Esophagus squamous epithelium (tissue), 5 donors: ENCODE measurements at places on chromosomes 13 and 19. TPM values are rescaled to one million over a fixed set of nuclear protein-coding genes. Genes with fewer than 3 reads are reported as not detected.

- no peak for DNase-seq
- no peak overlapping the region for H3K4me3 ChIP-seq
- no peak overlapping the region for H3K27ac ChIP-seq
- H3K4me1 ChIP-seq = no peaks in the 10 kb centered on the region
- H3K36me3 ChIP-seq = no peaks in the 10 kb centered on the region
- no peaks in the 10 kb centered on the region for H3K27me3 ChIP-seq
Measured at GRCh38 chr13:81058211-81058915, 717.4 kb upstream of the SPRY2 start.

DNA sequence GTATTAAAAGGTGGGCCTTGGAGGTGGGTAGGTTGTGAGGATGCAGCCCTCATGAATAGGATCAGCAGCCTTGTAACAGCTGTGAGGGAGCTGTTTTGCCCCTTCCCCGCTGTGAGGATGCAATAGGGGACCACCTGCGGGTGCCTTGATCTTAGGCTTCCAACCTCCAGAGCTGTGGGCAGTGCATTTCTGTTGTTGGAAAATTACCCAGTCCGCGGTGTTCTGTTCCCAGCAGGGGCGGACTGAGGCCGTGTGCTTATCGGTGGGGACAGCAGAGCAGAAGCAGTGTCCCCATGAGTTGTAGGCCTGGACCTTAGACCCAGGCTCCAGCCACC lies 54.8 kb upstream of the TEX29 start:
- H3K27ac ChIP-seq = no peak overlapping the region
- H3K4me3 ChIP-seq = no peak overlapping the region
- DNase-seq = no peak
- H3K36me3 ChIP-seq = peaks cover 63% of the 10 kb centered on the region
- H3K4me1 ChIP-seq = no peaks in the 10 kb centered on the region

- no peaks in the 10 kb centered on the region for H3K36me3 ChIP-seq
- H3K4me1 ChIP-seq = no peaks in the 10 kb centered on the region
- H3K27ac ChIP-seq = no peak overlapping the region
- H3K27me3 ChIP-seq = no peaks in the 10 kb centered on the region
- no peak overlapping the region for H3K4me3 ChIP-seq
- no peak for DNase-seq
Measured at GRCh38 chr13:46097015-46097414, 7.8 kb downstream of the CPB2 start.

DNA sequence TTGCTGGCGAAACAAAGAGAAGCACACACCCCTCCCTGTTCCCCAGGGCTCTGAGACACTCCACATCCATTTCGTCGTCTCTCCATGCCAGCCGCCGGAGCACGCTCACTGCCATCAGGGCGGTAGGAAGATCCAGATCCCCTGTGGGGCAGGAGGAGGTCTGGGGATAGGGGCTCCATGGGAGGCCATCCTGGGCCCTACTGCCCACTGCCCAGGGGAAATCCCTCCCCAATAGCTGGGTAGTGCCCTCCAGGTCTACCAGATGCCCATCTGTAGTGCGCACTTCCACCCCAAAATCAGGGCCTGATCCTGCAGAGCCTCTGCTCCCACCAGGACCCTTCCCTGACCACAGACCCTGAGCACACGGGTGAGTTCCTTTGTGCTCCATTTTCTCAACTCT lies 80.3 kb downstream of the EFNB2 start:
- DNase-seq = no peak
- no peak overlapping the region for H3K27ac ChIP-seq
- H3K4me1 ChIP-seq = no peaks in the 10 kb centered on the region
- H3K36me3 ChIP-seq = no peaks in the 10 kb centered on the region

- DNase-seq = no peak
- H3K27ac ChIP-seq = no peak overlapping the region
- H3K27me3 ChIP-seq = no peaks in the 10 kb centered on the region
- no peaks in the 10 kb centered on the region for H3K4me1 ChIP-seq
- H3K4me3 ChIP-seq = no peak overlapping the region
- peaks cover 13% of the 10 kb centered on the region for H3K36me3 ChIP-seq
Measured at GRCh38 chr19:38163419-38164290, 60.4 kb downstream of the DPF1 start.

- H3K36me3 ChIP-seq = no peaks in the 10 kb centered on the region
- H3K4me3 ChIP-seq = no peak overlapping the region
- DNase-seq = no peak
Measured at GRCh38 chr13:106187501-106188095, 347.9 kb downstream of the EFNB2 start.

DNA sequence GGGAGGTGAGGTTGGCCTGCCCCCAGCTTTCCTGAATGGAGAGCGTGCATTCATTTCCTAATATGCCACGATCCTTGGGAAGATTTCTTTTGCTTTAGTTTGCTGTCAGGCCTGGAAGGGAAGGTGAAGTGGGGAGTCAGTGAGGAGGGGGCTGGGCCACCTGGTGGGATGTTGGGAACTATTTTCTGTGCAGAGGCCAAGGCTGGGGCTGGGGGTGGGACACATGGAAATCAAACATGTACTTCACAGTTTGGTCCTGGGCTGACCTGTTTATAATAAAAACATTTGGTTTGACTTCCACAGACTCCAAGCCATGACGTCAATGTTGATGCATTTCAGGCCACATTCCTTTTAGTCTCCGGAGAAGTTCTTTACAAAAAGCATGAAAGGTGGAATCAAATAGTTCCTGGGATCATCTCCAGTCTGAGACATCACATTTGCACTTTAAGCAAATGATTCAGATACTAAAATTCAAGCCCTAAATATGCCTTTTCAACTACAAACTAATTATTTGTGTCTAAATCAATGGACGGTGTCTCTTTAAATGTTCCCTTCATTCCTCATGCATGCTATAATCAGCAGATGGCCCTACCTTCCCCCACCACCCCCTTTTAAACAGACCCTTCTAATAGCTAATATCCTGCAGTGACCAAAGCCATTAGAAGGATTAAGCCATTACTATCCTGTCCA lies 41.5 kb upstream of the MEDAG start:
- H3K4me3 ChIP-seq = no peak overlapping the region
- DNase-seq = no peak
- peaks cover 39% of the 10 kb centered on the region for H3K4me1 ChIP-seq
- peak overlapping the region; percentile 38 for H3K27ac ChIP-seq

DNA sequence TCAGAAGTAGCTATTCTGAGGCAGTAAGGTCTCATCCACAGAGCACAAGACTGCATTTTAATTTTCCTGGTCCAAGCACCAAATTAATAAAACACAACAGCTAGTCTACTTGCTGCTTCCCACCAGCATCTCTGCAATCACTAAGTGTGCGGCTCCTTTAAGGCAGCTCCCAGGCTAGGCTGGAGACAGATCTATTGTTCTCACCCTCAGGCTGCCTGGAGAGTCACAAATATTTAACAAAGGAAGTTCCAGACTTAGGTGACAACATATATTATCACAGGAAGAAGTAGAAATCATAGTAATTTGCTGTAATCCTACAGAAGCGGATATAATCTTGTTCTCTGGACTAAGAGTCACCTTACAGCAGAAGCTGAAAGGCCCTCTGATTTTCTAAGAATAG lies 2.2 kb upstream of the EID2 start:
- H3K27ac ChIP-seq = no peak overlapping the region
- peaks cover 6% of the 10 kb centered on the region for H3K4me1 ChIP-seq
- H3K4me3 ChIP-seq = no peak overlapping the region

DNA sequence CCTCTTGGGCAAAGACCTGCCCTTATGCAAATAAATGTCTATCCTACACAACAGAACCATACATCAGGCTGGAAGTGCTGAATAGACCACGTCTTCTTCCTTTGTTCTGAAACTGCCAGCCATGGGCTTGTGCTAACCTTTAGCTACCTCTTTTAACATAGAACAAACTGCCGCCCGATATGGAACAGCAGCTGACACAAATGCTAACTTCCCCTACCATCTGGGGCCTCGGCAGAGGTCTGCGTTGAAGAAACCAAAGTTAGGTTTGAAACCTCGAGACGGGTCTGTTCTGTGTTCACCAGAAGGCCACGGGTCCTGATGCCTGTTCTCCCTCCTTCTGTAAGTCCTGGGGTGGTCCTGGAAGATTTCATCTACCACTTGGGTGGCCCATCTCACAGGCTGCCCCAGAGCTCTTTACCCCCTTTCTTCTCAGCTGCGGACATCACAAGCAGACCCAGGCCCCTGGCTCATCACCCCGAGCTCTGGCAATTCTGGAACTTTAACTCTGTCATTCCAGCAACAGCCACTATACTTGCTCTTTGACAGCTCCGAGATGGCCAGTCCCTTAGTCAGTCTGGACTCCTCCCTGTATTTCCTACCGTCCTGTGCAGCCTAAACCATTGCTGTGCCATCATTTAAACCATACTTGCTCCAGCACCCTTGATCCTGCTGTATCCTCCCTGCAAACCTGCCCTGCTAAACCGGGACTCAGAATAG lies 146.7 kb downstream of the USP12 start:
- H3K27ac ChIP-seq = no peak overlapping the region
- H3K4me1 ChIP-seq = peaks cover 17% of the 10 kb centered on the region
- no peak for DNase-seq
- no peaks in the 10 kb centered on the region for H3K36me3 ChIP-seq
- no peaks in the 10 kb centered on the region for H3K27me3 ChIP-seq
- H3K4me3 ChIP-seq = no peak overlapping the region

The ZBTB45 gene
- total RNA-seq = 11.1 TPM

The SIGLEC8 gene
- total RNA-seq = 2.5 TPM

The NDUFA13 gene
- 52.1 TPM for total RNA-seq

The ZNF324B gene
- 7.6 TPM for total RNA-seq
